Fibroblast of villous mesenchyme (primary cell): ENCODE measurements at places on chromosomes 1 and 21. TPM values are rescaled to one million over a fixed set of nuclear protein-coding genes. Genes with fewer than 3 reads are reported as not detected.

- DNase-seq, result no peak
These were observed 1.1 kb upstream of the ESPN start for GRCh38 chr1:6423321-6423999.

DNA sequence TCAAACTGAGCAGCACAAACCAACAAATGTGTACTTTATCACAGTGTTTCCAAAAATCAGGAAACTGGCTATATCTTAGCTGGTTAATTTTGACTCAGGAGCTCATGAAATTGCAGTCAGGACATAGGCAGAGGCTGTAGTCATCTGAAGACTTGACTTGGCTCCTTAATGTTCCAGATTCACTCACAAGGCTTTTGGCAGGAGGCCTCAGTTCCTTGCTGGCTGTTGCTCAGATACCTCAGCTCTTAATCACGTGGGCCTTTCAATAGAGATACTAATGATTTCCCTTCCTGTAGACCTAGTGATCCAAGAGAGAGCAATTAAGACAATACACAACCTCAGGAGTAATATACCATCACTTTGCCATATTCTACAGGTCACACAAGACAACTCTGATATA is 537.7 kb downstream of the BRINP3 start:
- no peak for DNase-seq

DNA sequence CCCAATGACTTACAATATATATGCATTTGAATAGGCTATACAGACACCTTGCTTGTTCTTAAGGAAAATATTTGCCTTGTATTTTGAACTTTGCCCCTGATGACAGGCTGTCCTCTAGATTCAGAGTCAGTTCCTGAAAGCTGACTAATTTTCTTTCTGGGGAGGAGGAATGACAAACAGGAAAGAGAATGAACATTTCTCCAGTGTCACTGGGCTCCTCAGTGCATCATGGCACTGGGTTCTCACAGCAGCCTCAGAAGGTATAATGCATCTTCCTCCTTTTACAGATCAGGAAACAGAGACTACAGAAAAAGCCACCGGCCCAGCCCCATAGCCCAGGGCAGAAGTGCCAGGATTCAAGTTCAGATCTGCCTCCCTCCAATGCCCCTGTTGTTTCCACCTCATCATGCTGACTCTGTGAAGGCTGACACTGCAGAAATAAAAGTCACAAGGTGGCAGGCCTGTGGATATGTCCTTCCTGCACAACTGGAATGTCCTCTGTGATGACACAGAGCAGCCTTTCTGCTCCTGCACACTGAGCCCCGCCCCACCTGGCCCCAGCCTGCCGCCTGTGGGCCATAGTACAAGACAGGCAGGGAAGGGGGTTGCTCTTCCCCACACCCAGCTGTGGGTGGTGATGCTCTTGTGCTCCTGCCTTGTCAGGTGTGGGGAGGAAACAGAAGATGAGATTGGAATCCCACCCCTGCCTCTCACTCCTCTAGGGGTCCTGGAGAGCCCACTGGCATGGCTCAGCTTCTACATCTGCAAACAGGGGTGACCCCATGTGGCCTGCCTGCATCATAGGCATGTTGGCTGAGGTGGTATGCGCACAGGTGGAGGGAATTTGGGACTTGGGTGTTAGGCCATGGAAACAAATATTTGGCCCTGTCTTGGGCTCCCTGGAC is 6.4 kb downstream of the TTC22 start:
- DNase-seq, result no peak

DNA sequence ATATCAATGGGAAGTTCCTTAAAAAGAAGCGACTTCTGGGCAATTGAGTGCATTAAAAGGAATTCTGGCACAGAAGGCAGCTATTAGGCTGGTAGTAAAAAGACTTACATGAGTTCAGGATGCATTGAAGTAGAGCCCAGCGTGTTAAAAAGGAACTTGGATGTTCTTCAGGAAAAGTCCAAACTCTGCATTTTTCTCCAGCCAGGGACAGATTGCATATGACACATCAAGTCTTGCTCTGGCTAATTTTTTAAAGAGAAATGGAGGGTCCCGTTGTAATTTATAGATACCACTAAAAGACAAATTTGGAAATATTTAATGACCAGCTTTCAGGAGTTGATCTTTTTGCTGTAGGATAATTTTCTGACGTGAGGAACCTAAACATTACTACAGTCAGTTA is 1.2 kb downstream of the TPRG1L start:
- no peak for DNase-seq

Gene PLCH2
- total RNA-seq, result under 0.01 TPM in 2 replicates

DNA sequence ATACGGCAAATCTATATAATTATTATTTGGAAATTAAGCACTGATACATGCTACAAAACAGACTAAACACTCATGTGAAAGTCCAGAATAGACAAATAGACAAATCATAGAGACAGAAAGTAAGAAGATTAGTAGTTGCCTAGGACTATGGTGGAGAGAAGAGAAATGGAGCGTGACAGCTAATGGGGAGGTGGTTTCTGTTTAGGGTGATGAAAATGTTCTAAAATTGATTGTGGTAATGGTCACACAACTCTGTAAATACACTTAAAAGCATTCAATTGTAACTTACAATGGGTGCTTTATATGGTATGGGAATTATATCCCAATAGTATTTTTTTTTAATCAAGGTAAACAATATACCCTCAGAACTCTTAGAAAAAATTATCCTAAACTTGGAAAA is 20.4 kb upstream of the ITLN2 start:
- no peak for DNase-seq

DNA sequence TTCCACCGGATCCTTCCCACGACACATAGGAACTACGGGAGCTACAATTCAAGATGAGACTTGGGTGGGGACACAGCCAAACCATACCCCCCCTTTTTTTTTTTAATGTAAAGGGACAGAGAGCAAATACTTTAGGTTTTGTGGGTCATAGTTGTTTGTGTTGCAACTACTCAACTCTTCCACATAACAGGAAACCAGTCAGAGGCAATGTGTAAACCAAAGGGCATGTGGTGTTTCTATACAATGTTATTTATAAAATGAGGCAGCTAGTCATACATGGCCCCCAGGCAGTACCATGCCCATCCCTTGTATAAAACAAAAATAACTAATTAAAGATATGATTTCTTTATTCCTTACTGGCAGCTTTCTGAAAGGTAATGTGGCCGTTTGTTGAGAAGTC is 845.4 kb upstream of the ADAMTS5 start:
- peak; percentile 56 for DNase-seq

Gene LHX8
- total RNA-seq, result under 0.01 TPM in 1 of 2 replicates, not detected in the other

- DNase-seq, result no peak
These were observed 59.9 kb upstream of the KCNK1 start for GRCh38 chr1:233554037-233554436.

Gene SPATA46
- not detected in 2 replicates for total RNA-seq

DNA sequence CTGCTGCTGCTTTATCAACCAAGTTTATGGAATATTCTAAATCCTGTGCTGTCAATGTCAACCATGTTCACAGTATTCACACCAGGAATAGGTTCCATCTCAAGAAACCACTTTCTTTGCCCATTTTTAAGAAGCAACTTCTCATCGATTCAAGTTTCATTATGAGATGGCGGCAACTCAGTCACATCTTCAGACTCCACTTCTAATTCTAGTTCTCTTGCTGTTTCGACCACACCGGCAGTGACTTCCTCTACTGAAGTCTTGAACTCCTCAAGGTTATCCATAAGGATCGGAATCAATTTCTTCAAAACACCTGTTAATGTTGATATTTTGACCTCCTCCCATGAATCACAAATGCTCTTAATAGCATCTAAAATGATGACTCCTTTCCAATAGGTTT is 39.7 kb upstream of the IFNLR1 start:
- no peak for DNase-seq

GRCh38 chr1:26984291-26984690 is 9.2 kb upstream of the TRNP1 start:
- no peak for DNase-seq

DNA sequence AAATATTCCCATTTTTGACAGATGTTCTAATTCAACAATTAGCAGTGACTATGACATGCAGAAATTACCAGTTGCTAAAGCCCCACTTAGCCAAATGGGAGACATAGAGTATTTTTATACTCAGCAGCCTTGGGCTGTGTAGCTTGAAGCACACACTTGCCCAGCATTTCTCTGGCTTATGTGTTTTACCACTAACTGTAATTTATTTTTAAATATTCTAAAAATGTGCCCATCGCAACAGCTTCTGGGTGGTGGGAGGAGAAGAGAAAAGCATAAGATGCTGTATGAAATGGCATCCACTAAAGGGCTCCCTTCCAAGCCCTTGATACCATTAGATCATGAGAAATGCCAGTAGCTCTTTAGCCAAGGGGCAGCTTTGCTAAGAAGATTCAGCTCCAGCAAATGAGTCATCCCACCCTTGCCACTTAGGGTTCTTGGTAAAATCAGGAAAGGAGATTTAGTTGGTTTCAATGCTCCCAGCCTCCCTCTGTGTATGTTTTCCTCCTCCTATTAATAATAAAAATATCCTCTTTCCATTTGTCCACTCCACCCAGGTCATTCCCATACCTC is 462.7 kb upstream of the DEPDC1 start:
- DNase-seq, result no peak

- DNase-seq, result no peak
These were observed 47.9 kb upstream of the BCAR3 start for GRCh38 chr1:93729502-93729901.

DNA sequence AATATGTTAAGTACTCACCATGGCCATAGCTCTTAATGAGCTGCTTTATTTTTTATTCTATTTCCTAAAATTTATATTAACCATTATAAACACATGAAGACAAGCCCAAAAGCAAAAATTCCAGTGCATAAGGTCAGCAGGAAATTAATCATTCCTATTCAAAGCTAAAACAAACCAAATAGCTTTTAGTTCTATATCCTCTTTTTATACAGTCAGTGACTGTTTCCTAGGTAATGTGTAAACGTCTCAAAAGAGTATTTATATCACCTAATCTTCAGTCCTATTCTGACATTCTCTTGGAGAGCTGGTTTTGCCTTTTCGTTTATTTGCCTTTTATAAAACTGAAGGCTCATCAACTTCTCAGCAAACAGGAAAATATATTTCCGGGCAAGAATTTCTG is 4.2 kb downstream of the GOLPH3L start:
- no peak for DNase-seq

- peak; percentile 32 for DNase-seq
These were observed 63.3 kb upstream of the LRRC8D start for GRCh38 chr1:89757532-89757931.

Gene DVL1
- total RNA-seq, result 69.5 and 70.9 TPM in 2 replicates

Gene KRTAP11-1
- not detected in 2 replicates for total RNA-seq

Gene TOR1AIP2
- 92.1 and 179 TPM in 2 replicates for total RNA-seq

Gene SPATA45
- 0.43 TPM in 1 of 2 replicates, not detected in the other for total RNA-seq

Gene SLAMF7
- not detected in 2 replicates for total RNA-seq

- peak; percentile 58 for DNase-seq
These were observed 6.2 kb downstream of the S100A7A start for GRCh38 chr1:153422450-153423068.

DNA sequence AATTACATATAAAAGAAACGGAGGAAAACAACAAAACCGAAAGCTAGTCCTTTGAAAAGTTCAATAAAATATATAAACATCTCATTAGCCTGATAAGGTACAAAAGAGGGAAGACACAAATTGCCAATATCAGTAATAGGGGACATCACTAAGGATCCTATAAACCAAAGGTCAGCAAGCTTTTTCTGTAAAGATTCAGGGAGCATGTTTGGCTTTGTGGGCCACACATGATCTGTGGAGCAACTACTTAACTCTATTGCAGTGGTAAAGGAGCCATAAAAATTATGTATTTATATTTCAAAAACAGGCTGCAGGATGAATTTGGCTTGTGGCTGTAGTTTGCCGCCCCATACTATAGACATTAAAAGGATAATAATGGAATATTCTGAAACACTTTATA is 5.5 kb upstream of the NSUN4 start:
- DNase-seq, result no peak

DNA sequence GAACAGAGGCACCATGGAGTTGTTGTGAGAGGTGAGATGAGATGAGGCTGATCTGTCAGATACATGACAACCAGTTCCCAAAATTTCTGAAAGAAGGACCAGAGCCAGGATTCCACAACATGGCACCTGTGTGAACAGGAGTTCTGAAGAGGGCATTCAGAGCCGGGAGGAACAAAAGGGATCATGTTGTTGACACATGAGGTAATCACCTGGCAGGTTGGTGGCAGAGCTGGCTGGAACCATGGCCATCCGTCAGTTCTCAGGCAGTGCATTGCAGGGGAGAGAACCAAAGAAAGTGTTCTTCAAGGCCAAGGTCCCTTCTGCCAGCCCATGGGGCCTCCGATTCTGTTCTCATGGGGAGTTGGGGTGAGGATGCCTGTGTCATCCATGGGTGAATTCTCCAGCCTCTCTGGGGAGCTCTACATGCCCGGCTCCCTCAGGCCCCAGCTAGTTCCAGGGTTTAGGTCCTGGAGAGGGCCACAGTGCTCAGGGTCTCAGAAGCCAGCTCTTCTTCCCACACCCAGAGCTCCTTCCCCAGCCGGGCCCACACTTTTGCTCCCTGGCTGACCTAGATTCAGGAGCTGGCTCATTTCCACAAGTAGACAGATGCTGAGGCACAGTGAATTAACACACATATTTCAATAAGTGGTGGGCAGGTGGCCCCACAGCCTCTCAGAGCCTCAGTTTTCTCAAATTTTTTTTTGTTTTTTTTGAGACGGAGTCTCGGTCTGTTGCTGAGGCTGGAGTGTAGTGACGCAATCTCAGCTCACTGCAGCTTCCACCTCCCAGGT is 49.1 kb upstream of the CTPS1 start:
- no peak for DNase-seq

DNA sequence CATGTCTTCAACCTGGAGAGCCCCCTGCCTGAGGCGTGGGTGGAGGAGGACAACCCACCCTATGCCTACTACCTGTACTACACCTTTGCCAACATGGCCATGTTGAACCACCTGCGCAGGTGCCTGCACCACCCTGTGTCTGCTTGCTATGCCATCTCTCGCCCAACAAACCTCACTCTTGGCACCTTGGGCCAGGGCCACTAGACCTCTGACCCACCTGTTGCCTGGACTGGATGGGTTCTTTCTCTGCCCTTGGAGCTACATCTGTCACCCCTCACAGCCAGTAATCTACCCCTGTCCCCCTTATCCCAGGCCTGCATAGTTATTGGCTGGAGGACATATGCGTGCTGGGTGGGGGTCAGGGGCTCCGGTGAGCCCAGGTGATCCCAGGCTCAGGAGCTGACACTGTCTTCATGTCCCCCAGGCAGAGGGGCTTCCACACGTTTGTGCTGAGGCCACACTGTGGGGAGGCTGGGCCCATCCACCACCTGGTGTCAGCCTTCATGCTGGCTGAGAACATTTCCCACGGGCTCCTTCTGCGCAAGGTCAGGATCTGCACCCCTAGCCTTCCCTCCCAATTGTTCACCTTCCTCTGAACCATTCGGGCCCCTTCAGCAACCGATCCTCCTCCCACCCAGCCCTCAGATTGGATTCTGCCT is 9.9 kb downstream of the AMPD2 start:
- DNase-seq, result no peak

GRCh38 chr1:77230051-77230450 is 10.8 kb upstream of the PIGK start:
- DNase-seq, result no peak

GRCh38 chr1:82346141-82346540 is 545.4 kb downstream of the ADGRL2 start:
- DNase-seq, result no peak

Gene MAP1LC3C
- total RNA-seq, result under 0.01 TPM in 2 replicates

Gene GLIS1
- 0.43 and 0.97 TPM in 2 replicates for total RNA-seq

GRCh38 chr1:6351480-6352137 is 42.0 kb downstream of the ACOT7 start:
- no peak for DNase-seq
